ENCODE measurements at places on chromosomes 2 and 18.
A peak's percentile ranks its signal among the peaks of the same experiment; 100 is the strongest.

GRCh38 chr2:57417007-57417406 lies 629.6 kb upstream of the VRK2 start:
- no peak for DNase-seq

GRCh38 chr18:26290385-26290784 lies 64.1 kb downstream of the TAF4B start:
- DNase-seq, result no peak

- DNase-seq, result no peak
Measured at GRCh38 chr18:50788284-50788683, 31.5 kb downstream of the MRO start.

- DNase-seq, result no peak
Measured at GRCh38 chr18:42338683-42339082, 383.6 kb downstream of the PIK3C3 start.

DNA sequence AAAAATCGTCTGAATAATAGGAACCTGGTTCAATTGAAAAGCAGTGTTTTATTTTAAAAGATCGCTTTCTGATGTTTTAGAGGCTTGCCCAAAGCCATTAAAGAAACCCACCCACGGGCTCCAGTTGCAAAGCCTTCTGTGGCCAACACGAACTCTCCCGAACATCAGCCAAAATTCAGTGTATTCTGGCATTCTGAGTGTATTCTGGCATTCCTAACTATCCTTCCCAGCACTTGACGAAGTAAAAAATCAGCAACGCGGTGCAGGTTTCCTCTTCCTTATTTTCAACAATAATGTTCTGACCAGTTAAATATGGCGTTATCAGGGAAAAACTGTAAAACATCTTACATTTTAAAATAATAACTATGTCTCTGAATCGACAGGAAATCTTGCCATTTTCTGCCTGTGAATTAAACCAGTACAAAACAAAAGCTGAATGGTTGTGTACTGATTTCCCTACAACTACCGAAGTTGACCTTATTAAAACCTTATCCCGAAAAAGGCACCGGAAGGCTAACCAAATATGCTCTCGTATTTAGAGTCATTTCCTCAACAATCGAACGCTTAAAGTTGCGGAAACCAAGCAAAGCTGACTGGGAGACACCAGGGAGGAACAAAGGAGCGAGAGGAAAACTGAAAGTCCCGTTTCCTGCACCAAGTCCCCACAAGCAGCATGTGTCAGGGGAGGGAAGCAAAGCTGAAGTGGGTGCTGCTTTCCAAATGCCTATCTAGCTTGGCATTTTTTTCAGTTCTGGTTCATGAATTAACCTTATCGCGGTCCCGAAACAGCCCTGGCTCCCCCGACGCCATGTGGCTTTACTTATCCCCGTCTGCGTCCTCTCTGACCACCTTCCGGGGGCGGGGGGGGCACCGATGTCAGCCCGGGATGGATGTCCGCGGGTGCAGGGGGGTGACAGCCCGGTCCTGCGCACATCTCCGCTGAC lies 44.3 kb downstream of the ZNF516 start:
- DNase-seq, result peak; percentile 80

DNA sequence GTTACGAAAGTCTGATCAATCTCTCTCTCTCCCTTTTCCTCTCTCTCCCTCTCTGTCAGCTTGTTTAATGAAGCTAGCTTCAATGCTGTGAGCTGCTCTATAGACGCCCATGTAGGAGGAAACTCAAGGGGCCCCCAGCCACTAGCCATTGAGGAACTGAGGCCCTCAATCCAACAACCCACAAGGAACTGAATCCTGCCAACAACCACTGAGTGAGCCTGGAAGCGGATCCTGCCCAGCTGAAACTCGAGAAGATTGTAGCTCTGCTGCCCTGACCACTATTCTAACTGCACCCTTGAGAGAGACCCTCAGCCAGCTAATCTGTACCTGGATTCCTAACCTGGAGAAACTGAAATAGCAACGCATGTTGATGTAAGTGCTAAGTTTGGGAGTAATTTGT lies 129.2 kb downstream of the BCL11A start:
- DNase-seq, result no peak

- DNase-seq, result no peak
Measured at GRCh38 chr18:71008257-71008656, 719.4 kb downstream of the SOCS6 start.

DNA sequence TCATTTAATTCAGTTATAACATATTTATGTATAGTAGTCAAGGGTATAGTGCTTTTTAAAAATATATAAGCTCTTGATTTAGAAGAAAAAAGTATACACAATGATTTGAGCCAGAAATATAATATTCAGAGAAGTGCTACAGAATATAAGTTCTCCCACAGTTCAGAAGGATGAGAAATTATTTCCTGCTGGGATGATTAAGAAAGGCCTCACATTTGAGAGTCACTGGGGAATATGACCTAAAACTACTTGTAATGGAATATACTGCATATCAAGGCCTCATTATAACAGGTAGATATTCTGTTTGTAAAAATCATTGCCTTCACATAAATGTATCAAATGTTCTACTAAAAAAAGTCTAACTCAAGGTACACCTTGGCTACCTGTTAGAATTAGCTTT lies 203.5 kb downstream of the MBD2 start:
- no peak for DNase-seq

Data from coronary artery (tissue), 2 donors.